HuH-7.5 (cell line): ENCODE measurements at places on chromosomes 6 and 20.

DNA sequence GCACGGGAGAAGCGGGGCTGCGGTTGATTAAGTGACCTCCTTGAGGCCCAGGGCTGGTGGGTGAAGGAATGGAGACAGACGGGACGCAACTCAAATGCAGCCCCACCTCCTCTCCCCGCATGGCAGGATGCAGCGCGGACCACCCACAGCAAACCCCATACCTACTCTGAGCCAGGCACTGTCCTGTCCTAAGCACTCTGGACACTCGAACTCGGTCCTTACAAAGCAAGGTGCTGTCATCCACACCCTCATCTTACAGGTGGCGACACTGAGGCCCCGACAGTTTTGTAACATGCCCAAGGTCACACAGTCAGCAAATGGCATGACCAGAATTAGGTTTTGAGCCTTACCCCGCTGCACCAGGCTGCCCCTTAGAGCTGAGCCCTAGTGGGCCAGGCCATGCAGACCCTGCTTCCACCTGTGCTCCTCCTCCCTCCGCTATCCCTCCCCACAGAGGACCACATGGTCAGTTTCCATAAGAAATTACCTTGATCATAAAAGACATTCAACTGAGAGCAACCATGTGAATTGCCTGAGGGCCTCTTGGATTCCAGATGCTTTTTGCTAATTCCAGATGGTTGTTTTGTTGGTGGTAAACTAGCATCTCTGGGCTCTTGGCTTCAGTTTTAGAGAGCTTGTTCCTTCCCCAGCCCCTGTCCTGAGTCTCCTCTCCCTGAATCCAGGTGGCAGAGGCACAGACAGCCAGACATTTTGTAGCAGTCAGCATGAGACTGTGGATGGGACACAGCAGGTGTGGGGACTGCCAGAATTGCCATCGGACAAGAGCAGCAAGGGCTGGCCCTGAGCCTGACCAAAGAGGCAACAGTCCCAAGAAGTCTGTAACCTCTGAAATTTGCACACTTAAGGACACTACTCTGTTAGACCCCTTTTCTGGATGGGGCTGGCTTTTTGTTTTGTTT, 171.9 kb upstream of the PMEPA1 start:
- DNase-seq, result no peak

DNA sequence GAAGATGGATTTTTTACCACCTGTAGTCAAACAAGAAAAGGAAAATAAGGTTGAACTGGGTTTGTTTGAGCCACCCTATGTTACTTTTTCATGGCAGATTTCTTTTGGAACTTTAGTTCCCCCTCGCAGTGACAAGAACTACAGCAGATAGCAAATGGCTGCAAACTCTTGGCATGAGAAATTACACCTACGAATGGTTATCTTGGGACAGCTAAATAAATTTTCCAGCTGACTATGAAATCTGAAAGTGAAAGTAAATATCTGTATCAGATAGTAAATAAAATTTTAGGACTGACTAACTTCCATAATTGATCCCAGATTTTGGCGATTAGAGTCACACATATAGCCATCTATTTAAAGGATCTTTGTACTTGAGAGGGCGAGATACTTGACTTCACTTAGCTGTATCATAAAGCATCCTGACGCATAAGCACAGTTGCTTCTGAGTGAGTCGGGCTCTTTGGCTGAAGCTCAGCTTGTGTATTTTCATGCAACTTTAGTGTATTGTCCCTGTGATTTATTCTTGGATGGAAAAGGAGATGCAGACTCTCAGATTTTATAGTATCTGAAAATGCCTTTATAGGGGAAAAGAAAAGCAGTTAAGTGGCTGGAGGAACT, 125.3 kb upstream of the B3GAT2 start:
- DNase-seq, result no peak

GRCh38 chr6:13351271-13351670, 22.9 kb upstream of the TBC1D7 start:
- DNase-seq, result no peak

GRCh38 chr6:71403422-71404134, 115.0 kb downstream of the OGFRL1 start:
- DNase-seq, result no peak

DNA sequence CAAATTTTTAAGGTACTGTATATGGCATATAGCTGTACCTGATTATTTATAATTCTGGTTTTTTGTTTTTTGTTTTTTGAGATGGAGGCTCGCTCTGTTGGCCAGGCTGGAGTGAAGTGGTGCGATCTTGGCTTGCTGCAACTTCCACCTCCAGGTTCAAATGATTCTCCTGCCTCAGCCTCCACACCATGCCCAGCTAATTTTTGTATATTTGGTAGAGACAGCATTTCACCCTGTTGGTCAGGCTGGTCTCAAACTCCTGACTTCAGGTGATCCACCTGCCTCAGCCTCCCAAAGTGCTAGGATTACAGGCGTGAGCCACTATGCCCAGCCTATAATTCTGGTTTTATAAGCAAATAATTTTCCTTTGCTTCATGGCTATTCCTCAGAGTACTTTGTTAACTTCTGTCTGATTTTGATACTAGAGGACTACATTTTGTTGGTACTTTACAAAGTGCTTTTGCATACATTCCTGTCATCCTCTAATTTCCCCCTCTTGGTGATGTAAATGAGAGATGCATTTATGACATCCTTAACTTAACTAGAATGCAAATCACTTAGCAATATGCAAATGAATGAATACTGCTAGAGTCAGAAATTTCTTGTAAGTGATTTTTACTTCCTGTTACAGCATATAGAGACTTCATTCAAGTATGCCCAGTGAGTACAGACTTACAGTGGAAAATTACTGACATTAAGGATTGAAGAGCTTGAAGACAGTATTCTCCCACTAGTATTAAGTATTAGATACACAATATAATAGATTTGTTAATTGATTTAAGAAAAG, 35.7 kb upstream of the ARID1B start:
- DNase-seq, result no peak

GRCh38 chr20:1646975-1647431, 10.6 kb downstream of the SIRPG start:
- no peak for DNase-seq

DNA sequence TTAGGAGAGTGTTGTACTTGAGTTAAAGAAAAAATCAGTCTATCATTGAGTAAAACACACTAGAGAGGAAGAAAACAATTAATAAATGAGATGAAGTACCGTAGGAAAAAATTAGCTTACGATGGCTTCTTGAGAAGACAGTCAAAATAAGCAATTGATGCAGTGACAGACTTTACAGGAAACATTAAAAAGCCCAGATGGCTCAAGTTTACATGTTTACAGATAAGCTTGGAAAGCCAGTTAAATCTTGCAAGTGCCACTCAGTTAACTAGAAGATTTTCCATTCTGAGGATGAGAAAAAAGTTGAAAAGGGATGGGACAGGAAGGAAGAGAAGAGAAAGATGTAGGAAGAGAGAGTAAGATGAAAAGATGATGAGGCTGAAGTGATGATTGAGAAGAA, 288.8 kb upstream of the FERMT1 start:
- no peak for DNase-seq

DNA sequence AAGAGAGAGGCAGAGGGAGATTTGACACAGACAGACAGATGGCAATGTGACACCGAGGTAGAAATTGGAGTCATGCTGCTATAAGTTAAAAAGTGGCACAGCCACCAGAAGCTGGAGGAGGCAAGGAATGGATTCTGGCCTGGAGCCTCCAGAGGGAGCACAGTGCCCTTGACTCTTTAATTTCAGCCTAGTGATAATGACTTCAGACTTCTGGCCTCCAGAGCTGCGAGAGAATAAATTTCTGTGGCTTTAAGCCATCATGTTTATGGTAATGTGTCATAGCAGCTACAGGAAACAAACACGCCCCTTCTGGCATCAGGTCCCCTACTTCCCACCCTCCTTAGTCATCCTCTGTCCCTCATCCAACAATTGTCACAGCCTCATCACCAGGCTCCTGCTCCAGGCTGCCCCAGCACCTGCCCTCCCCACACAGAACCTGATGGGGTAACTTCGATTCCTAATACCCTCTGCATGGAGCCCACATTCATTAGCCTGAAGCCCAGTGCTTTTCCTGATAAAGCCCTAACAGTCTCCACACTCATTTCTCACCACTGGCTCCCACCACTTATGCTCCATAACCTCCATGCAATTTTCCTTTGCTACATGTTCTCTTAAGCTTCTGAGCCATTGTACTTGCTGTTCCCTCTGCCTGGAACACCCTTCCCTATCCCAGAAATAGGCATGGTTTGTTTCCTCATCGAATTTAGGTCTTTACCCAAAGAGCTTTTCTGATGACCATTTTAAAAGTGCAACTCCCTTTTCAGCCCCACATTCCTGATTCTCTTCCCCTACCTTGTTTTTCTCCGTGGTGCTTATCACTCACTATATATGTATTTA, 69.7 kb upstream of the TOX2 start:
- DNase-seq, result no peak

- no peak for DNase-seq
These were observed 85.2 kb upstream of the ANKEF1 start for GRCh38 chr20:9949563-9949962.

DNA sequence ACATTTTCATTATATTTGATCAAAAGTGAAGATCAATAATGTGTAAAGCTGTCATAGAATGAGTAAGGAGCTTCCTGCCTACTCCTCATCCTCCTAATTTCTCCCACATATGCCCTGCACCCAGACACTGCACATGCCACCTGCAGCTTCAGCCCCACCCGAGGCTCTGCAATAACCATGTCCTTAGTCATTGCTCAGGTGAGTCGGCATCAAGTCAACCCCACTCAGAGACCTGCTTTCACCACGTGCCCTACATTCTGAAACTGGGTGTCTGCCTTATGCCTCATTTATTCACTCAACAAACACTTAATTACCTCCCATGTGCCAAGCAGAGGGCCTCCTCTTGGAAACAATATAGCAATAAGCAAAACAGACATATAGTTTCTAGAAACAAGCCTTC, 15.4 kb upstream of the TNFAIP3 start:
- no peak for DNase-seq

GRCh38 chr6:29183594-29183993, 12.9 kb downstream of the OR2J2 start:
- DNase-seq, result no peak

DNA sequence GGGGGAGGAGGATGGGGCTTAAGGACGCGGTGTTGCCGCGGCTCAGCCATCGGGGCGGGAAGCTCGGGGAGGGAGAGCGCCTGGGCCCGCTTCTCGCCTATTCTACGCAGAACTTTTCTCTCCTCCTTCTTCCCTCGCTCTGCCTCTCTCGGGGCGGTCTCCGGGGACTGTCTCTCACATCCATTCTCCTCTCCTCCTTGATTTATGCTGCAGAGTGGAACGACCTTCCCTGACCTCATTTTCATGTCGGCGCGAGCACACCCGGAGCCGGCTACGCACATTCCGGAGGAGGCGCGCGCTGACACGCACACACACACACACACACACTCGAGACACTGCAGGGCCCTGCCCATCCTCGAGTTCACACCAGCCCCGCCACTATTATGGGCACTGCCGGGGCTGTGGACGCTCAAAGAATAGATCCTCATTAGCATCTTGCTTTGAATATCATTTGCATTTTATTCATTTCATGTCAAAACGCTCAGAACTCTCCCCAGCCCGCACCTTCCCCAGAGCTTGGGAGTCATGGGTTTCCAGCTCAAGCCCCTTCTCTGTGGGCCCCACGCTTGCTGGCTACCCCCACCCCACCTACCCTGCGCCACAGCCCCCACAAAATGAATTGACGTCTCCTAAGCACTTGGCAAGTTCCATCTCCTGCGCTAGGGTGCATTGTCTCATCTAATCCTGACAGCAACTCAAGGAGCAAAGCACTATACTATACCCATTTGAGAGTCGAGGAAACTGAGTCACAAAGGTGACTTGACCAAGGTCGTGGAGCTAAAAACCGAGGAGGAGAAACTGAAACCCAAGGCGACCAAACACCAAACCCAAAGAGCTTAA, 36.8 kb downstream of the NCR2 start:
- DNase-seq, result no peak

- no peak for DNase-seq
These were observed 30.4 kb downstream of the PSMB1 start for GRCh38 chr6:170522565-170523183.

- no peak for DNase-seq
These were observed 26.7 kb downstream of the SMAP1 start for GRCh38 chr6:70694371-70694770.

- no peak for DNase-seq
These were observed 173.6 kb downstream of the JARID2 start for GRCh38 chr6:15419493-15419892.

DNA sequence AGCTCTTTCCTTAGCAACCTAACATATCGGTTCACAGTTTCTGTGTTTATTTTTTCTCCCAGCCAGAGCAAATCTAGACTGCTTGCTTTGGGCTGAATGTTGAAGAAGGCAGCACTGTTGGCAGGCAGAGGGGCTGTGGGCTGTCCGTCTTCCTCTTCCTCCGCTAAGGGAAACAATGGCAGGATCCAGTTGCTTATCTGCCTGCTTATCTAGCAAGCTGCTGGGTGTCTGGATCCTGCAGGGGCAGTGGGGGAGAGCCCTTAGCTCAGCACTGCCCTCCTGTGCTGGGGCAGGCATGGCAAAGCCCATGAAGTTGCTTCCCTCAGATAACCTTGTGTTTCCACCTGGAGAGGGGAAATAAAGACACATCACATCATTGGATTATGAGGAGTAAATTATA, 92.7 kb upstream of the CD93 start:
- DNase-seq, result no peak

- DNase-seq, result no peak
These were observed 282.8 kb upstream of the FOXQ1 start for GRCh38 chr6:1029141-1029540.

DNA sequence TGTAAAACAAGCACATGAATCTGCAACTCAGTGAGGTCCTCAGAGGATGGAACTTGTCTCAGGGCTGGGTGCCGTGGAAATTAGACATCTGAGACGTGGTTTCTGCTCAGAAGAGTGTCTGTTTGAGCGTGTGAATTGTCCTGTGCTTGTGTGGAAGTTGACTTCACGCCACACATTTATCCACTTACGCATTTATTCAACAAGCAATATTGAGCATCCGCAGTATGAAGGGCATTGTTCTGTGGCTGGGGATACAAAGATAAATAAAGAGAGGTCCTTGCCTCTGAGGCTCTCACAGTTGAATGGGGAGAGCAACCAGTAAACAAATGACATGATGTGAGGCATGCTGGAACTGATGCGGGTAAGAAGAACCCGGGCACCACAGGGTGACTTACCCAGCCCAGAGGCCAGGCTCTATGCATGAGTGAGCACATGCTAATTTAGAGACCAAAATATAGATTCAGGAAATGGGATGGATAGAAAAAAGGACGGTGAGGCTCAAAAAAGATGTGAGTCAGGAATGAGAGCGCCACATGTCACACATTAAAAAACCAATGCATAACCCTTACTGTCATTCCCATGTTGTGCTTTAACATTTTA, 60.4 kb downstream of the SOBP start:
- DNase-seq, result no peak
